Stimulated activated naive CD4-positive, alpha-beta T cell (primary cell): ENCODE measurements at places on chromosomes 1 and 21.

GRCh38 chr1:21149430-21149854 lies 27.3 kb downstream of the EIF4G3 start:
- DNase-seq: no peak

DNA sequence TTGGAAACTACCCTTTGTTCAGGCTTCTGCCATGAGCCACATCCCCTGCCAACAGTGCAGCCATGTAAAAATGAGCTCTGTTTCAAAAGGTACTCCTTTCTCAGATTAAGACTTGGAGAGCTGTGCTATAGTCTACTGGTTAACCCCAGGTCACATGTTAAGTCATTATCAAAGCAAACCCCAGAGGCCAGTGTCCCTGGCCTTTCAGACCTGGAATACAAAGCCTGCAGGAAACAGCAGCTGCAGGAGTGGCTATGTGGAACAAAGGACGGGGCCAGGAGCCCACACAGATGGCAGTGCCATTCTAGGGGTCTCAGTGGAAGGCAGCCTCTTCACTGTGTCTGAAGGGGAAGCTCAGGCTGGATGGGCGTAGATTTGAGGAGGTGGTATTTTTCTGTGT lies 6.7 kb downstream of the ZNF496 start:
- DNase-seq: no peak

DNA sequence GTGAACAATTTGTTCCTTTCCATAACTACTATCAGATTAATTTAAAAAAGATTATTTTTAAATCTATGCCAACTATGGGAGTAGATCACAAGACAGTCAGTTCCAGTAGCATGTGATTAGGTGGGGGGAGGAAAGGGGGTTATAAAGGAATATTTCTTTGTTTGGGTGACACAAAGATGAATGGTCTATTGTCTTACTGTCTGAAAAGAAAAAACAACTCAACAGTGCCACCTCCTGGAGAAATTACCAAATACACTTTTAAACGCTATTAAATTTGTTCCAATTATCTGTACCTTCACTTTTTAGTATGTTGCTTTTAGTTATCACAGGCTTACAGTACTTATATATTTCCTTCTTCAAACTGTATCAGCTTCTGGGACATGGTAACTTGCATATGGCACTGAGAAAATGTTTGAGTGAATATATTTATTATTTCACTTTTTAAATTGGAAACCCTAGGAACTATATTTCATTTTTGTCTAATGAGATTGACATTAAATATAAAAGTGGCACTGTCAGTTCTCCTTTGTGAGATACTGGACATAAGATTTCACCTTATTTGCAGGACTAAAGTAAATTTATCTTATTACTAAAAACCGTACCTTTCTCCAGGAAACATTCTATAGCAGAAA lies 1.7 kb upstream of the SORT1 start:
- DNase-seq: peak; percentile 54

- no peak for DNase-seq
Measured at GRCh38 chr1:7629465-7630195, 141.5 kb upstream of the VAMP3 start.
